ENCODE measurements at places on chromosomes 2 and 18.

GRCh38 chr2:20164061-20164733 lies 60.7 kb downstream of the SDC1 start:
- DNase-seq = no peak

- DNase-seq = no peak
Observed at GRCh38 chr18:49699303-49699702, 114.0 kb downstream of the ACAA2 start.

GRCh38 chr2:72605836-72606442 lies 219.9 kb downstream of the EXOC6B start:
- no peak for DNase-seq

- no peak for DNase-seq
Observed at GRCh38 chr2:203824603-203825002, 43.0 kb upstream of the CTLA4 start.

- no peak for DNase-seq
Observed at GRCh38 chr2:42324949-42325348, 36.1 kb downstream of the COX7A2L start.

DNA sequence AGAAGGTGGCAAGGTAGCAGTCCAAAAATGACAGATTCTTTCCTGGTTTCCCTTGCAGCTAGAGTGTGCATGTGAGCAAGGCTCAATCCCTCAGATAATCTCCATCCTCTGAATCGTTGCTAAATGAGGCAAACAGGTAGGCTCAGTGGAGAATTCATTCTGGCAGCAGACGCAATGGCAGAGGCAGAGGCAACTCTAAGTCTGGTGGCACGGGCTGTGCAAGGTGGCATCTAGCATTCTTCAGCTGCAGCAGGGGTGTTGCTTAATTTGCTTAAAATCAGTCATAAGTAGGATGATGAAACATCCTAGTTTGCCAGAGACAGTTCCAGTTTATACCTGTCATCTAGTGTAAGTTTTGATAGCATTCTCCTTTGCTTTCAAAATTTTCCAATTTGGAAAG lies 391.1 kb upstream of the MEX3C start:
- DNase-seq = no peak

DNA sequence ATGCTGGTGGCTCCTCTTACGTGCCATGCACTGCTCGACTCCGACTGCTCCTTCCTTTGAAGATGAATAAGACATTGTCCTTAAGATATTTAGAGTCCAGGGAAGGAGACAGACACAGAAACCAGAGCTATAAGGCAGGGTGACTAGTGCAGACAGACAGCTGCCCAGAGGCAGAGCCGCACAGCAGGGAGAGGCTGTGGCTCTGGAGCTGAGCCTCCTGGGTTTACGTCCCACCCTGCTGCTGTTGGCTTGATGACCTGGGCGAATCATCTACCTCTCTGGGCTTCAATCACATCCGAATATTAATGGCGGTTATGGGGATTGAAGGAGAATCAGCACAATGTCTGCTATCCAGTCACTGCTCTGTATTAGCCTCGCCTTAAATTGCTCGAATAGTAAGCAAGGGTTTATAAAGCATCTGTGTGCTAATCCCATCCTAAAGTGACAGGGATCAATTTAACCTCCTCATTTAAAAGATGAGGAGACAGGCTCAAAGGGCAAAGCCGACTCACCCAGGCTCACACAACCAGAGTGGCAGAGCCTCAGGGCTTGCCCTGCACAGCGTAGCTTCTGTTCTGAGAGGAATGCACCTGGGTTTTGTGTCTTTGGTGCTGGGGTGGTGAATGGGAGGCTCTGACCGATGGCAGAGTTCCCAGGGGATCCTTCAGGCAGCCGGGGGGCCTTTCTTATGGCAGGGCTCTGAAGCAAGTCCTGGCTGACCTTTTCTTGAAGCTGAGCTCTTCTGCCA lies 284.1 kb downstream of the MYCN start:
- DNase-seq = no peak

DNA sequence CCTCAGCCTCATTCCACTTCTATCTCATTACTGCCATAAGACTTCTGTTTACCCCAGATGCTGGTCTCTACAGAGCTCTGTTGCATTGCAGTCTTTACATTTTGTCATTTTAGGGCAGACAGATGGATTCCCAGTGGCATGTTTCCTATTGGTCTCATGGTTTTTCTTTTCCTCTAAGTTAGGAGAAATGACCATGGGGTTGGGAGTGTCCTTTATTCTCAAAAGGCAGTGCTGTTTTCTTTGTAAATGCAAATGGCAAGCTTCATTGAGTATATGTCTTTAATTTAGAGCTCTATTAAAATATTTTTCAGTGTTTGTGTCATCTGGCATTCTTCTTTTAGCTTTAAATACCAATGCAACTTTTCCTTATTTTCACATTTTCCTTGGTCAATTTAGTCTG lies 57.0 kb downstream of the MSTN start:
- DNase-seq = no peak

- DNase-seq = no peak
Observed at GRCh38 chr18:73136134-73136533, 268.3 kb upstream of the NETO1 start.

- DNase-seq = no peak
Observed at GRCh38 chr2:208847651-208848050, 441.1 kb downstream of the PTH2R start.

DNA sequence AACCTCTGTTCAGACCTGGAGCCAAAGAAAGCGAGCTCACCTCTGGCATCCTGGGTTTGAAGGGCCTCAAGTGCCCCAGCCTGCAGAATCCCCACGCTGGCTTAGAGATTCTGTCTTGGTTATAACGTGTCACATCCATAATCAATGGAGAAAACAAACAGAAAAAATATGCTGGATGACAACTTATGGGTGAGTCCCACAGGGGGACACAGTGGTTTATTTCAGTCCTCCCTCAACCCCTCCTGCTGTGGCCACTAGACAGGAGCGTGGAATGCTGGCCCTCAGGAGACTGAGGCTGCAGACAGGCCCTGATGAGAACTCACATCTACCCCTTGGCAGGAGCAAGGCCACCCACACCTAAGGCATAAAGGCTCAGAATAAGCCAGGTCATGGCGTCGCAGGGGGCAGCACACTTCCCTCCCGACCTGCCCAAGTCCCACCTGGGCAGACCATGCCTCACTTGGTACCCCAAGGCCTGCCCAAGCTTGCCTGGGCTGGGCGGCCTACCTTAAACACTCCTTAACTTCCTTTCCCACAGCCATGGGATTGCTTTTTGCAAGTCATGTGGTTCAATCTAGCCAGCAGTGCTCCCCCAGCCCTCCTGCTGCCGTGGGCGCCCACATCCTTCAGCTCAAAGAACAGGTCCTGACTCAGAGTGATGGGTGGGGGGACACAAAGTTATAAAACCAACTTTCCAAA lies 19.9 kb downstream of the COX7A2L start:
- no peak for DNase-seq

- no peak for DNase-seq
Observed at GRCh38 chr2:215693193-215693998, 257.5 kb upstream of the FN1 start.

GRCh38 chr18:28147674-28148171 lies 29.2 kb downstream of the CDH2 start:
- no peak for DNase-seq

GRCh38 chr2:1488181-1488671 lies 75.0 kb downstream of the TPO start:
- DNase-seq = peak; percentile 60

DNA sequence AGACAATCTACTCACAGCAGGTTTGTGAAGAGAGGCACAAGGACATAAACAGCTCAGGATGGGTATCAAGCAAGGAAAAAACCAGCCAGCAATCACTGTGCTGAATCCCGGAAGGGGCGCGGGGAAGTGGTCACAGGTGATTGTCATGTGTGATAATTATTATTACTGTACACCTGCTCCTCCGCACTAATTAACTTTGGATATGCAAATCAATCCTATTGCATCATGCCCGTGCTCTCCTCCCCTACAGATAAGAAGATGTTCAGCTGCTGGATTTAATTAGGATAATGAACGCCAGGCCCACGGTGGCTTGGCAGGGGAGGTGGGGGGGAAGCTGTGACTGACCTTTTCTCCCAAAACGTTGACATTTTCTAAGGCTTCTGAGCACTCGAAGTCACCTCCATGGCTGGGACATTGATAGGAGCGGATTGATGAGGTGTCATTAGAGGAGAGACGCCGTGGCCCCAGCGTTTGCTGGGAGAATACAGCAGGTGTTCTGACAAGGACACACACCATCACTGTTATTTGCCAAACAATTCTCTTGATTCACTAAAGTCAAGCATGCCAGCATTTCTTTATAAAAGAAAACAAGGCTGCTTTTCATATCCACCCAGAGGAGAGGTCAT lies 160.3 kb upstream of the VRK2 start:
- DNase-seq = no peak

GRCh38 chr2:177394594-177394973 lies 2.0 kb downstream of the AGPS start:
- DNase-seq = no peak

DNA sequence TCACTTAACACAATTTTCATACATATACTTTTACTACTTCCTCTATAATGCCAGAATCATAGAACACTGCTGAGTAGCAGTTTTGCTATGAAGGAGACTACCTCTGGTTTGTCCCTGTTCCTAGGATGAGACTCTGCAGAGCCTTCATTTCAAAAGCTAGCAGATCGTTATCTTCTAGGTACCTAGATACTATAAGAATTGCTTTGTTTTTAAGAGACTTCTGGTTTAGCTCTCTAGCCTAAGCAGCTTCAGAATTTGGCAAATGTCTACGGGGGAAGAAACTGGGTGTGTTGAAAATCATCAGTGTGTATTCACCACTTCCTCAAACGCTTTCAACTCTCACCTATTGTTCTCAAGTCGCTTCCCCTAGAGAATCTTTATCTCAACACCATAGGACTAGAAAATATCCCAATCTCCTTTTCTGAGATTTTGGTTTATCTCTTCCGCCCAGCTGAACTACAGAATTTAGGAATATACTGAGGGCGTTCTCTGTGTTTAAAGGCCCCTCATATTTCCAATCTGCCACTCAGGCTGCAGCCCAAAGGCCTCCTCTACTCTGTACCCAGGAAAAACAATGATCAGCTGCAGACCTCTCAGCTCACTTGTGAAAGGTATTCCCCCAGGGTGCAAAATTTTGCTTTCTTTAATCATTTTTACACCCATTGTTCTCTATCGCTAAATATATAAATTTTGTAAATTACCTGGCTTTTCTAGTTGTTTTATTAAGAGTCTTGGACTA lies 28.7 kb downstream of the SMAD2 start:
- no peak for DNase-seq

GRCh38 chr2:162840598-162841246 lies 2.2 kb upstream of the KCNH7 start:
- DNase-seq = no peak

- no peak for DNase-seq
Observed at GRCh38 chr2:176421297-176422050, 152.2 kb downstream of the MTX2 start.

DNA sequence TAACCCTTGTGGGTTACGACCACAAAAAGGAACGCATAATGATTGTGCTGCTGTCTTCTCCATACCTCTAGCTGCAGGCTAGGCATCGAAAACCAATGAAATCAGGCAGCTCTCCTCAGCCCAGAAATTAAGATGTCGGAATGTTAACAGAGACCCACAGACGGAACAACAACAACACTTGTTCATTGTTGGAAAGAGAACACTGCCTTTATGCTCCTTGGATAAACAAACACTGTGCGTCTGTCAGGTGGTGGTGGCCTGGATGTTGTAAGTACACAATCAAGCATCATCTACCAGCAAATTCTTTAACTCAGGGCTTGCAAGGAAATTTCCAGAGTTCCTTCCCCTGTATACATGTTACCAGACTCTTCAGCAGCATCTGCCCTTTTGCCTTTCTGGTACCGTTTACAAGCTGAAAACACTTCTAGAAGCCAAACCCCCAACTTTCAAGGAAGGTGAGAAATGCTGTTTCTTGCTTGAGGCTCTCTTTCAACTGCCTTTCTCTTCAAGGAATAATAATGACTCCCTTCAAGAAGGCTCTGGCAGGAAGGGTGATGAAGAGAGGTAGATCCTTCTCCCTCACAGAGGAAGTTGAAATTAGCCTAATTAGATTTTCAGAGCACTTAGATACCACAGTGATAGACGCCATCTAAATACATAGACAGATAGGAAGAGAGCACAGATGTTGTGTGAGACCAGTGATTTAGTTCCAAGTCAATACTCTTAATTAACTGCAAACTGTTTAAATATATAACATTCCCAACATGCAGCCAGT lies 332.7 kb downstream of the ZNF521 start:
- no peak for DNase-seq

DNA sequence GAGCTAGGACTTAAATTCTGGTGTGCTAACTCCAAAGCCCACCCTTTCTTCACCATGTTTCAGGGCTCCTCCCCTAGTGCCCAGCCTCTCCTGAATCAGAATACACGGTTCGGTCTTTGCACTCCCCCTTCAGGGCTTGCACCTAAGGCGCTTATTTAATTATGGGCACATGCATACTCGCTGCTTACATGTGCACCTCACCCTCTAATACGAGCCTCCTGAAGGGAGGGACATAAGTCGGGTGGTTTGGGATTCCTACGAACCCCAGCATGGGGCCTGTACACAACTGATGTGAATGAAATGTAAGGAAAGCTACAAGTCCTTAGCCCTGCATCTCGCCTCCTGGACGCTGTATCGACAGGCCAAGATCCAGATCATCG lies 435 bp downstream of the IFT172 start:
- no peak for DNase-seq

- DNase-seq = no peak
Observed at GRCh38 chr2:111702119-111702803, 181.7 kb downstream of the ANAPC1 start.

GRCh38 chr2:110167326-110168000 lies 37.4 kb downstream of the NPHP1 start:
- DNase-seq = no peak

DNA sequence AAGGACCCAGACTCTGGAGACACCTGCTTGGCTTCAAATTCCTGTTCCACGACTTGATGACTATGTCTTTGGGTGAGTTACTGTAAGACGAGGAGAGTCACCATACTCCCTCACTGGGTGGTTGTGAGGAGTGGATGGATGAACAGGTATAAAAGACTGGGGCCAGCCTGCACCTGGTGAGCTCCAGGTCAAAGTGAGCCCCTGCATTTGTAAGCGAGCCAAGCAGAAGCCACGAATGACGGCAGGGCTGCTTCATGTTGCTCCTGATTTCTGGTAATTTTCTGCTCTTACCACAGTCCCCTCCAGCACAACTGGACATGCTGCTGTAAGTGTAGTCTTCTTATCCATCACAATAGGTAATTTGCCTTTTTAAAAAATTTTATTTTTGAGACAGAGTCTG lies 86.6 kb downstream of the POLR1A start:
- no peak for DNase-seq

DNA sequence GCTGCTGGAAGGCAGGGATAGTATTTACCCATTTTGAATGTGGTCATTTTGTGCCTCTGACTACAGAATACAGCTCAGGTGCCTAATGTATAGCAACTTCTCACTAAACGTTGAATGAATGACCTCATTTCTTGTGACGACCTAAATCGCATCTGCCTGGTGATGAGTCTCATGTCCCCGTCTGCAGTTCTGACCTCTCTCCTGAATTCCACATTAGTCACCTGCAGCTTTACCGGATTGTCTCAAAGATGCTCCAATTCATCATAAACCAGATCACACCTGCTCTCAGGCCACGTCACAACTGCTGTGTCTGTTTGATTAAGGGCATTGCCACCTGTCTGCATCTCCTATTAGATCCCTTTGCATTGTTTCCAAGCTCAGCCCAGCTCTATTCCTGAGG lies 133.6 kb upstream of the MYT1L start:
- DNase-seq = no peak

- no peak for DNase-seq
Observed at GRCh38 chr2:64244037-64244416, 99.8 kb upstream of the PELI1 start.

GRCh38 chr2:4175343-4175742 lies 472.0 kb downstream of the DCDC2C start:
- no peak for DNase-seq

GRCh38 chr18:44782617-44783016 lies 101.9 kb downstream of the SETBP1 start:
- no peak for DNase-seq

Measured in vagina (tissue), 2 donors.